Stimulated activated CD4-positive, alpha-beta T cell treated with anti-CD3 and anti-CD28 coated beads, Interleukin-4, amount 100 ng/mL, for 24 hours (primary cell): ENCODE measurements at places on chromosomes 11 and 22.

DNA sequence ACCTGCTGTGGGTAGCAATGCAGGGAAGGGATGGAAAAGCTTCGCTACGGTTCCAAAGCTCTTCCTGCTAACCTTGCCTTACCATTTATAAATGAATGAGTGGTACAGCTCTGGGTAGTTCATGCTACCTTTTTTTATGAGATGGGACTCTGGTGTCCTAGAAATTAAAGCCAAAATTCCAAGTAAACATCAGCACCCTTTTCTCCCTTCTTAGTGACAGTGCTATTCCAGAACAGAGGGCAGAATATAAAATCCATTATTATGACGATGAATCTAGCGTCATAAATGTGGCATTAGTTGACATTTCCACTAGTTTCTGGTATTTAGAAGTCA is 447 bp upstream of the SVIP start:
- DNase-seq, result no peak

GRCh38 chr22:25490896-25491295 is 73.6 kb upstream of the GRK3 start:
- DNase-seq, result no peak

DNA sequence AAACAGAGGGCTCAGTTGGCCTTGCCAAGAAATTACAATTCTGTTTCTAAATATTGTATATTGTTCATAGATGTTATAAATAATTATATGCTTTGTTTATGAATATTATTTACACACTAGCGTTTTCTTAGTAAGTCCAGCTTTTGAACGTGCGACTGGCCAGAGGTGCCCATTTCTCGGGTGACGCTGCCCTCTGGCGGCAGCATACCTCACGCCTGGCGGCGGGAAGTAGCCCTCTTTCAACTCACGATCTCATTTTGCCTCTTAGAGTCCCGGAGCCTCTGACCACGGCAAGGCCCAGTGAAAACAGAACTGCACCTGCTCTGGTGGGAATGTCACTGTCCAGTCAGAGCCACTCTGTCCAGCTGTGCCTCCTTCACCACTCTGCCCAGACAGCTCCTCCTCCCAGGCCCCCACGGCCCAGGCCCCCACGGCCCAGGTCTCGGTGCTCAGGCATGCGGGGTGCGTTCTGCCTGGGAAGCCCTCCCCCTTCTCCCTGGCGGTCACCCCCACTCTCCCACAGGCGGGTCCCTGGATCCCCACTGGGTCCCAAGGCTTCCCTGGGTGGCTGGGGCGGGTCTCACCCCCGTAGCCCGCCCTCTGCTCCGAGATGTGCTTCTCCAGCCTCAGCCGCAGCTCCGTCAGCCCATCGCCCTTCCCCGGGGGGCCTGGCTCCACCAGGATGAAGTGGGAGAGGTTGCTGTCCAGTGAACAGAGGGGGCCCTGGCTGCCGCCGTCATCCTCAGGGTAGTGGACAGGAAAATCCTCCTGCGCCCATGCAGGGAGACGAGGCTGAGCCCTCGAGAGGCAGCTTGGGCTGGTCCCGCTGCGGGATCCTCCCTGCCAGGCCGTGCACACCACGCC is 19.3 kb downstream of the TSSC4 start:
- DNase-seq, result peak; percentile 63

DNA sequence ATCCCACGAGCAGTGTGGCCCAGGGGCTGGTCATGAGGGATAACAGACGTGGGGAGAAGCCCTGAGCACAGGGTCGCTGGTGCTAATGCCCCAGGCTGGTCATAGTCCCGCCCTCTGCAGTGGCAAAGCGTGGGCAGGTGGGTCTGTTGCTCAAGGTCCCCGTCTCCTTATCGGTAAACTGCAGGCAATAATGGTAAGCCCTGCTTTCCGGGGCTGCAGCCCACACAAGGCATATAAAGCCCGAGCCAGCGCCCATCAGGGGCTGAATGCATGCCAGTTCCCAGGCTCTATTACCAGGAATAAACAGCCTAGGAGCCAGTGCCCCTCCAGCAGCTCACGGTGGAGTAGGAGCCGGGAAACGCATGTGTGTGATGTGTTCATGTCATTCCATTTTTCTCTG is 261.0 kb downstream of the BRD1 start:
- DNase-seq, result no peak

GRCh38 chr11:115340874-115341273 is 163.3 kb downstream of the CADM1 start:
- DNase-seq, result no peak

DNA sequence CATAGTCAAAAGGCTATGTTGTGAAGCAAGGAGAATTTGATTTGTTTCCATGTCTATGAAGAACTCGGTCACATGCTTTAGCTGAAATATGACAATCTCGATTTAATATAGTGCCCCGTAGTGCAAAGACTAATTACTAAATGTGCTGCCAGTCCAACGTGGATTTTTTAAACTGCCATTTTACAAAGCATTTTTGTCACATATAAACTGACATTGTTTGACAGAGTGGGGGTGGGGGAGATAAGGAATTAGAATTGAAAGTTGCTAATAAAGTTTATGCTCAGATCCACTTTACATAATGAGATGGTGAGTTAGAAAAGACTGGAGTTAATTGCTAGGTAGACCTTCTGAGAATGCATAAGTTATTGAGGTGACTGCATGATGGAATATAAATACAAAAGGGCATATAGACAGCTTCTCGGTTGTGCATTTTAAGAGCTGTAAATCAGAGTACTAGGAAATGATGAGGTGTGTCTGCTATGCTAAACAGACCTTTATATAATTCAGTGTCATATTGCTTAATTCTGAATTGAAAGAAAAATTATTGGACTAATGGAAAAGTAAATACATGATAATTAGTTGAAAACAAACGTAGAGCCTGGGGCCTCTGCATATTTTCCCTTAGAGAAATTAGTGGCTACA is 158.9 kb upstream of the MTNR1B start:
- DNase-seq, result no peak

DNA sequence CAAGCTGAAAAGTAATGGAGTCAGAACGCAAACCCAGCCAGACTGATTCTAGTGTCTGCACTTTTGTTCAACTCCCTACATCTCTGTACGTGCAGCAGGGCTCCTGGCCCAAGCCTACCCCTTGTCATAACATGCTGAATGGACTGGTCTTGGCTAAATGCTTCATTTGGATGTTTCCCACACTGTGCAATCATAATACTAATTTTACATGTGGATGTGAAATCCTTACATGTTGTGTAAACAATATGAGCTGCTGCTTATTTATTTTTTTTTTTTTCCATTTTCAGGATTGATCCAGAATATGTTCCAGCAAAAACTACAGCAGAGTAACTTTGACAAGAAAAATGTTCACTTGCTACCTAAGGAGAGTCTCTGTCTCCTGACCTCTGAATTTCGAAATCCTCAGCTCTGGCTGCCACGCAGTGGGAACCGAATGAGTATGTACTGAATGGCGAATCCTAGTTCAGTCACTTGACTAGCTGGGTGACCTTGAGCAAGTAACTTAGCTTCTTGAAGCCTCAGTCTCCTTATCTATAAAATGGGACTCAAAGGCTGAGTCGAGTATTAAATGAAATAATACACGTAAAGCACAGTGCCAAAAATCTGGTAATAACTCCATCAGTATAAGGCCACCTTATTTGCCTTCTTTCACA is 133.4 kb downstream of the EHF start:
- DNase-seq, result no peak

DNA sequence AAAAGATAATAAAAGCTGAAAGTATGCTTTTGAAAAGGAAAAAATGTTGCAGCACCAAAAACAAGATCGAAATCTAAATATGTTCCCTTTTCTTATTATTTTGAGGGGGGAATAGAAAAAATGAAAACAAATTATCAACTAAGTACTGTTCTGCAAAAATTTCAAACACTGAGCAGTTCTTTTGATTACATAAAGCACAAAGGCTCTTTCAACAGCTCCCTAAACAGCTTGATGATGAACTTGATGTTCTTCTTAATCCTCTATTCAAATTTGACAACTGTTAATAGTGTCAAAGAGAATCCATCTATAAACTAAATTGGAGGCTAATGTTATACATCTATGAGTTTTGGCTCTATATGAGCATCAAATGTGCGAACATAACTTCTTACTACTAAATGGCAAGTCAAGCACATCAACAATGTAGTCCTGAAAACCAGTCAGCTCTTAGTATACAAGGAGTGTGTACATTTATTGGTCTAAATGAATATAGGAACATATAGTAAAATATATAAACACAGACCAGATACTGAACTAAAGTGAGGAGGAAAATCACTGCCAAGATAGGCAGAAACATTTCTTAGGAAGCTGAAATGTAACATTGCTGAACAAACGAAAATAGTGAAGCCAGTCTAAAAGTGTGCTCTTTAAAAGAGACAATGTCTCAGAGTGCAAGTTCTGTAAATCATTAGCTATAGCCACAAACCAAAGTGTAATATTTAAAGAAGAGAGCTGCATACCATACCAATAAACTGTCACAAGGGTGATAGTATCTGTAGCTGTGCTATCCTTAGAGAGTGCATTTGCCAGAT is 94.3 kb downstream of the SOX6 start:
- no peak for DNase-seq

- DNase-seq, result no peak
These were observed 26.8 kb downstream of the LIF start for GRCh38 chr22:30219668-30220278.
